Activated CD4-positive, alpha-beta T cell treated with anti-CD3 and anti-CD28 coated beads, Interleukin-10, Interleukin-2, amounts not matched to agents 100 ng/mL and 50 ng/mL, durations not matched to agents 16 hours and 8 hours (primary cell): ENCODE measurements at places on chromosomes 4 and X.

- DNase-seq: no peak
Measured at GRCh38 chrX:132181364-132181763, 37.9 kb downstream of the RAP2C start.

DNA sequence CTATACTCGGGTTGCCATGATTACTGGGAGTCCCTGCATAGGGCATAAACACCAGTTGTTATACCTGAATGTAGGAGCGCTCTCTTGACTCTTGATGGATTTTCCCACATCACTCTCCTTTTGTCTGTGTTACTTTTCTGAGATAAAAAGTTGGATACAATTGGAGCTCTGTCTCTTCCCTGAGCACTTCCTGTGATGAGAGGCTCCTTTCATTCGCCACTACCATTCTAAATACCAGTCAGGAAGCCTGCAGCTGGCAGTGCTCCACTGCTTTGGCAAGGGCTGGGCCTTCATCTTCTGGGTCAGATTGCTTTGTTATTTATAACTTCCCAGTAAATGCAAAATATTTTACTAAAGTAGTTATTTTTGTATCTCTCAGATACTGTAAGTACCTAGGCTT lies 13.9 kb downstream of the TCEANC start:
- no peak for DNase-seq

DNA sequence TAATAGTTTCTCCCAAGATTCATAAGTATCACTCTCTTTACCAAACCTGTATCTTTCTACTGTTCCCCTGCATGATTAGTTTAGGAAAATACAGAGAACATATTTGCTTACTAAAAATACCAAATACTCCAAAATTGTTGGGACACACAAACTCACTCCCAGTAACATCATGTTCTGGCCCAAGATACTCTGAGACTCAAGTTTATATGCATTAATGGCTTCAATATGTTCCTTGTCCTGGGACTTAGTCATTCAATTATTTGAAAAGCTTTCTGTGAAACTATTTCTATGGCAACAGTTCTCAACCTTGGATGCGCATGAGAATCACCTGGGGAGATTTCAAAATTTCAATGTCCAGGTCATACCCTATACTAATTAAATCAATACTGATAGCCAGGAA lies 138.9 kb upstream of the PTCHD1 start:
- no peak for DNase-seq

GRCh38 chrX:101973066-101973465 lies 41.2 kb upstream of the ZMAT1 start:
- no peak for DNase-seq

DNA sequence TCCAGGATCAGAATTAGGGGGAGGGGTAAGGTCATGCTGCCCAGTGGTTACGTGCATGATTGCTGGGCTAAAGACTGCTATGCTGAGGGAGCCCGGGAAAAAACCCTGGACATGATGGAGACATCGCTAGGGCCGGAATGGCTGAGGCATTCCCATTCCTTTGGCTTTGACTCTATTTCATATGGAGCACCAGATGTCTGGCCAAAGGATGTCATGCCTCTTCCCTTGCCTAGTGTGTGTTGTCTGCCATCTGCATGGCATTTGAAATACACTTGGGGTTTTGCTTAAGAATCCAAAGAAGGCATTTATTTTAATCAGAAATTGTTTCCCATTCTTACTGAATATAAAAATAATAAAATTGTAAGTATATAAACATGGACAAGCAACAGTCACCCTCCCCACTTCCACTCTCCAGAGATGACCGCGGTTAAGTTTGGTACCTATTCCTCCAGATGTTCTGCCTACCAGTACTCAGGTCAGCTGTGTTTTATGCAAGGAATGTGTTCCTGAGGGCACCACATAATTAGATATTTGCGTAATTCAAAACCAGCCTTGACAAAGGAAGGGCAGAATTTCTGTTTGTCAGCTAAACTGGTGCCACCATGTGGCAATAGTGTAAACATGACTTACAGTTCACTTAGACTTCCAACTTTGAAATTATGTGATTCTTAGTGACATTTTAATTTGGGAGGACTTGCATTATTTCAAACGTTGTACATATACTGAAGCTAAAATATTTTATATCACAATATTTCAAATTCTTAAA lies 105.9 kb downstream of the CT47B1 start:
- peak; percentile 22 for DNase-seq

DNA sequence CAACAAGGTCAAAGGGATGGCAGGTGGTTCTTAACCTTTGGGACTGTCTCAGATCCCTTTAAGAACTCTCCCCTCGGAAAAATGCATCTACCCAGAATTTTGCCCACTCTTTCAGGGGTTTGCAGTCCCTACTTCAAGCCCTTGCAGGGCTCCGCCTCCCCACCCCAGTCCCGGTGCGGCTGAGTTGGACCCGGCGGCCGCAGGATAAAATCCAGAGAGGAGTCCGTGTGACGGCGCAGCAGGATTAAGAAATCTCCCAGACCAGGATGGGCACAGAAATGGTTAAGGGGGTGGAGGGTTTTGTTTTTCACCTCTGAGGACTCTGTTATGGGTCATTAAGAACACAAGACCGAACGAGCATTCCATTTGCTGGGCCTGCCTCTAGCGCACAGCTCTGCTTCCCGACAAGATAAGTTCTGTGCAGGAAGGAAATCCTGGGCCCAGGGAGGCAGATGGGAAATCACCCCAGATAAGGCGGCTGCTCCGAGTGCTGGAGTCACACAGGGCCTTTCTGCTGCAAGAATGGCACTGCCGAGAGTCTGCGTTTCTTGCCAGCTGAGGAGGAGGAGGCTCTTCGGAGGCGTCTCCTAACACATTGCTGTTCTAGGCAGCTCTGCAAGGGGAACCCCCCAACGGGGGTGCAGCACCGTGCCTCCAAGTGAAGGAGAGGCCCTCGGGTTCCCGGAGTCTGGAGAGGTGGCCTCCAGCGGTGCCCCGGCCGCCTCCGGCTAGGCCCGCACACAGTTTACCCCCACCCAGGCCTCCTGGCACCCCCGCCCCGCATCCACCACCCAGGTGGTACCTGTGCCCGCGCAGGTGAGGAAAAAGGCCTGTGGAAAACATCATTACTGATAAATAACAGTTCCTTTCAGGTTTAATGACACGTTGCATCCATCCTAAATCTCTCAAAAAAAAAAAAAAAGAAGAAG lies 277.6 kb downstream of the BCOR start:
- DNase-seq: no peak
